ENCODE measurements at places on chromosomes 11 and 22.

DNA sequence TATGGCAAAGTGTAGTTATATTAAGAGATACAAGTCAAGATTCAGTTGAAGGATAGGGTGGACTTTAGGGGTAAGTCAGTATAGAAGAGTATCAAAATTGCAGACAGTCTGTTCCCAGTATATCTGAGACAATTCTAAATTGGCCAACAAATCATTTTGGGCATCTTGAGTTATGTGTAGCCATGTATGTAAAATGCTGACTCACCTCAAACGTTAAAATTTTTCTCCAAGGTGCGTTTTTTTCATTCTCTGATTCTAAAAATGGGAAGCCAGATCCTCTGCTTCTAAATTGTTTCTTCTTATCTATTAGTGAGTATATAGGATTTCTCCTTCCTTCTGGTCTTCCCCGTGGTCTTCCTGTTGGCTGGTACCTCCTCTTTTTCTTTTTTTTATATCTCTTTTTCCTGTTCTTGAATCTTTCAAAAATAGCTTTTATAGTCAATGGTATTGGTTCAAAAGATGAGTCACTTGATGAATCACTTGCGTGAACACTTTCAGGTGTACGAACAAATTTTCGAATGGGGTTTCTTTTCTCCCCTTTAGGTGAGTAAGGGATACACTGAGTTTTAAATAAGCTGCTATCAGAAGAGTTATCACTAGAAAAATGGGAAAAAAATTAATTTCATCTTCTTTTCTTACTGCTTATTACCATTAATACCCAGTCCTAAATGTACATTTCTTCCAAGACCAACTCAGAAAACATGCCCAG, 3.2 kb downstream of the TAF1D start:
- no peak for DNase-seq

DNA sequence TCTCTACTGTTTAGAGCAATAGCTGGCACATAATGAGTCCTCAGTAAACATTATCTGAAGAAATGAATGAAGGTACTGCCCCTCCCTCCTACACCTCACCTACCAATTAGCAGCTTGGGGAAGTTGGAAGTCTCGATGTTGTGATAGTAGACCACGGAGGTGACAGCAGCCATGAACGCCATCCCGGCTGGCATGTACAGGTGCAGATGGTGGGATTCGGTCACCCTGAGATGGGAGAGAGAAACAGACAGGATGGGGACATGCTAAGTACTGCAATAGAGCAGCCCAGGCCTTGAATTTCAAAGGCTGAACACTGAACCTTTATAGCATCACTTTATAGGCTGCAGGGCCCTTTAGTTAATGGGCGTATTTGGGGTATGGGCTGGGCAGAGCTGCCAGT, 6.6 kb downstream of the ABCC8 start:
- DNase-seq: no peak

- DNase-seq: no peak
Observed at GRCh38 chr22:19875531-19876313, 21.0 kb upstream of the GNB1L start.

- DNase-seq: no peak
Observed at GRCh38 chr22:30297991-30298701, 8.8 kb upstream of the CASTOR1 start.

DNA sequence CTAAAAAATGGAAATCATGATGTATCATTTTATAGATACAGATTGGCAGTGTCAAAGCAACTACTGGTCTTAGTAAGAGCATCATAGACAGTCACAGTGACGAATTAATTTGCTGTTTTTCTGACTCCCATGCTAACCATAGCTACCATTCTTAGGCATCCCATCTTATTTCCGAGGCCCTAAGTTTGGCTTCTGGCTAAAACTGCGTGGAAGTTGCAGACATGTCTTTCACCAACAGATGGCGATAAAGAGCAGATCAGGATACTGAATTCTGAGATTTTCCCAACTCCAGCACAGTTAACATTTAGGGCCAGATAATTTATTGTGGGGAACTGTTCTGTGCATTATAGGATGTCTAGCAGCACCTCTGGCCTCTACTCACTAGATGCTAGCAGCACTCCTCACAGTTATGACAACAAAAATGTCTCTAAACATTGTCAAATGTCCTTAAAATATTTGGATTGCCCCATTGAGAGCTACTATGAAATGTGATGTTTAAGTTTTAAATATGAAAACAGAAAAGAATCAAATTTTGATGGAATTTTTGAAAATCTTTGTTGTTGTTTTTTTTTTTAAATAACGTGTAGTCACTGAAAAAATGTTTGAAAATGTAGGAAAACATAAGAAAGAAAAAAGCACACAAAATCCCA, 16.3 kb downstream of the OR2AG2 start:
- DNase-seq: peak; percentile 26

DNA sequence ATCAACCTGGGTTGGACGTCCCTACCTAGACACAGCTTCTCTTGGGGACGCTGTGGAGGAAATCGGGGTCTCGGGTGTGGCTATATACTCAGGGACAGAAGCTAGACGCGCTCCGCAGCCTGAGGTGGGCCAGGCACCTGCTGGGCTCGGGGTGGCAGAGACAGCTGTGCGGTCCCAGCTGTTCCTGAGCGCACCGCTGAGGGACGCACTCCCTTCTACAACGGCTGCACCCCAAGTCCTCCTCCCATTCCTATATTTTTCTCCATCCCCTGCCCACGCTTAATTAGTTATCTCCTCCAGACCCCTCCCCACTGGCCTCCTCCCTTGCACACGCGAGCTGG, 188 bp upstream of the MTNR1B start:
- DNase-seq: no peak

- DNase-seq: no peak
Observed at GRCh38 chr11:45398325-45398724, 112.2 kb upstream of the SYT13 start.

DNA sequence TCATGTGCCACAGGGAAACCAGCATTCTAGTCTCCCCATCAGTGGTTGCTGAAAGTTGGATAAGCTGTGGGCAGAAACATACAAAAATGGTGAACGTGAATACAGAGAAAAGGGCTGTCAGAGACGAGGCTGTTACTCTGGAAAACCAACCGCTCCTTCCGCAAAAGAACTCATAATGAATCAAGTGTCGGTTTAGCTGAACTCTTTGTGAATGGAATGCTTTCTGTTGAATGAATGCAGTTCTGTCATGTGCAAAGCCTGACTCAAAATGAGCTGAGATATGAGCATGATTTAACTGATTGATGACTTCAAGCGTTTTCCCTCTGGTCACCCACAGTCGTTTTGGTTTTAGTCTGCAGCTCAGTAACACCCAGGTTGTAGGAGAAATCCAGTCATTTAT, 298.3 kb downstream of the ETS1 start:
- no peak for DNase-seq

DNA sequence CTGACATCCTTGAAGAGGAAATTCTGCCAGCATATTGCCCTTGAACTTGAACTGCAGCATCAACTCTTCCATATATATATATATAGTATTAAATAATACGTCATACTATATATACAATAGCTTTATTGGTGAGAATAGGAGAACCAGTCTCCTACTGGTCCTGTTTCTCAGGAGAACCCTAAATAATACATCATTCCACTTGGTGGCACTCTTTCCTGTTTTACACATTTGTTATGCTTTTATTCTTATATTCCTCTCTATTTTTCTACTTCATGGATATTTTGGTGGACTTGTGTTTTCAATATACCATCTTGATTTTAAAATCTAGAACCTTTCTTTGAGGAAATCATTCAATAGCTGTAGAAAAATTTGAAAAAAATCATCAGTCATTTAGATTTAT, 193.3 kb downstream of the TRPC6 start:
- no peak for DNase-seq

- peak; percentile 94 for DNase-seq
Observed at GRCh38 chr11:72238040-72238450, 5.9 kb downstream of the PHOX2A start.

DNA sequence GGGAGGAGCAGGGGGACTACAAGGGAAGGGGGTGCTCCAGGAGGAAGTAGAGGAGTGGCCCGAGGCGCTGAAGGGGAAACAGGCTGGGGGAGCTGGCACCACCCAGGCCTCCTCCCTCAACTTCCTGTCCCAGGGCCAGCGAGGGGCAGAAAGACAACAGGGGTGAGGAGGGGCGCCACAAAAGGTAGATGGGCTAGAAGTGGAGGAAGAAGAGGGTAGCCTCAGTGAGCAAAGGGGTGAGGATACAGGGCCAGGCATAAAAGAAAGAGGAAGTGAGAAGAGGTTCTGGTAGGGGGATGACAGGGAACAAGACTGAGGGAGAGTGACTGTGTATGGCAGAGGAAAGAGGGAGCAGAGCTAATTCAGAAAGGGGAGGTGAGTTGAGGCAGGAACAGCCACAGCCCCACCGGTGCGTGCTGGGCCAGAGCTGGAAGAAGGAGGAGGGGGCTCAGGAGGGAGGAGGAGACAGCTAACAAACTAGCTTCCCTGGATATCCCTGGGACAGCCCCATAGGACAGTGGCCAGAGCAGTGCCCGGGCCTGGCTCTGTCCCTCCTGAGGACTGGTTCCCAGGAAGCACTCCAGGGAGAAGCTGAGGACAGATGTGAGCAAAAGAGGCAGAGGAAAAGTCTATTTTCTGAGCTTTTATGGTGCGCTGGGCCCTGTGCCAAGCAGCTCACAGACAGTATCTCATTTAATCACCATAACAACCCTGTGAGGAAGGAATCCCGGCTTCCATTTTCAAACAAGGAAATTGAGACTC, 8.5 kb downstream of the DCHS1 start:
- DNase-seq: peak; percentile 66

GRCh38 chr11:96472085-96472484, 82.3 kb downstream of the JRKL start:
- no peak for DNase-seq

- DNase-seq: peak; percentile 12
Observed at GRCh38 chr11:130979386-130979972, 63.2 kb upstream of the SNX19 start.

GRCh38 chr11:123577081-123577598, 77.3 kb downstream of the SCN3B start:
- DNase-seq: peak; percentile 77

DNA sequence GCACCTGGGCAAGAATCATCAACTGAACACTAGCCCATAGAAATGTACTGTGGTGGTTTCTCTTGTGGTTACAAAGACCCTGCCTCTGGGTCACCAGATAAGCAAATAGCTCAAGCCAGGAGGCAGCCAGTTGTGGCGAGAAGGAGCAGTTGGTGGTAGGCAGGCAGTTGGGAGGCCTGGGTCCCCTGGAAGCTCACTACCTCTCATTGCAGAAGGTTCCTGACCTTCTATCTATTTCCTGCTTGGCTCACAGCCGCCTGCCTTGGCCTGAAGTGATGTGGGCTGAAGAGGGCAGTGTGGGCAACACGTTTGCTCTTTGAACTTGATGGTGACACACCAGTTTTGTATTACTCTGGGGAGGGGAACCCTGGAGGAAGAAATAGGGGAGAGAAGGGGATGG, 34.7 kb downstream of the NECTIN1 start:
- DNase-seq: no peak

DNA sequence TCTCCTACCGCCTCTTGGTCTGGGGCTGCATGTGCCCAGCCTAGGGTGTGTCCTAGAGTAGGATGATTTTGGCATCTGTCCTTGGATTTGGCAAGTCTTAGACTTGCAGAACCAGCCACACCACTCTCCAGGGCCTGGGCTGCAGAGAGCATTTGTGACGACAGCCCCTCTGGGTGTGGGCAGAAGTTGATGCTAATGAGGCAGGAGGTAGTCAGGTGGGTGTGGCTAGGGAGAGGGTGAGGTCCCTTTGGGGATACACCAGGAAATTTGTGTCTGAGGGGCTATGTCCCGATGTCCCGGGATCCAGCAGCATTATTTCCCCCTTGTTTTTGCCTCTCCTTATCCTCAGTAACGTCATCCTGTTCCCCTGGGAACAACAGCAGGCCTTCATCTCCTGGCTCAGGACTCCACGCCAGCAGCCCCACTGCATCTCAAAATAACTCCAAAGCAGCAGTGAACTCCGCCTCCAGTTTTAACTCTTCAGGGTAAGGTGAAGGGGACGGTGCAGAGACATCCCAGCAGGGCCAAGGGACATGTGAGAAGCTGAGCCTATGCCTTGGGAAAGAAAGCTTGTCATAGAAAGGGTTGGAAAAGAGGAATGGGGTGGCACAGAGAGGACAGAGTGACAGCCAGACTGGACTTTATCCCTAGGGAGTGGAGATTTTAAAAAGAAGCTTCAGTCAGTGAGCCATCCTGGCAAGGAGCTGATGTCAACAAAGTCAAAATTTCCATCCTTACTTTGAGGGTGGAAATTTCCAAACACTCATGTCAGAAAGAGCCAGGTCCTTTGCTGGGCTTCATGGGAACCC, 8.0 kb upstream of the TLCD5 start:
- DNase-seq: no peak
